ENCODE measurements at places on chromosomes 3 and 15. TPM values are rescaled to one million over a fixed set of nuclear protein-coding genes. Genes with fewer than 3 reads are reported as not detected.

- H3K27me3 ChIP-seq = no peaks in the 10 kb centered on the region
- no peak for DNase-seq
- H3K27ac ChIP-seq = no peak overlapping the region
- H3K36me3 ChIP-seq = peaks cover 4% of the 10 kb centered on the region
- no peak overlapping the region for H3K4me3 ChIP-seq
Measured at GRCh38 chr15:22958487-22959280, 21.5 kb downstream of the CYFIP1 start.

DNA sequence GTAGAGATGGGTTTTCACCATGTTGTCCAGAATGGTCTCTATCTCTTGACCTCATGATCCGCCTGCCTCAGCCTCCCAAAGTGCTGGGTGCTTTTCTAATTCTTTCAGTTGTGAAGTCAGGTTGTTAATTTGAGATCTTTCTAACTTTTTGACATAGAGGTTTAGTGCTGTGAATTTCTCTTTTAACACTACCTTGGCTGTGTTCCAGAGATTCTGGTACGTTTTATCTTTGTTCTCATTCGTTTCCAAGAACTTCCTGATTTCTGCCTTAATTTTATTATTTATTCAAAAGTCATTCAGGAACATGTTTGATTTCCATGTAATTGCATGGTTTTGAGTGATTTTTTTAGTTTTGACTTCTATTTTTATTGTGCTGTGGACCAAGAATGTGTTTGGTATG lies 63.5 kb upstream of the CCDC54 start:
- no peaks in the 10 kb centered on the region for H3K27me3 ChIP-seq
- H3K4me1 ChIP-seq = peaks cover 2% of the 10 kb centered on the region
- H3K4me3 ChIP-seq = no peak overlapping the region
- H3K27ac ChIP-seq = no peak overlapping the region
- no peak for DNase-seq
- H3K36me3 ChIP-seq = no peaks in the 10 kb centered on the region

DNA sequence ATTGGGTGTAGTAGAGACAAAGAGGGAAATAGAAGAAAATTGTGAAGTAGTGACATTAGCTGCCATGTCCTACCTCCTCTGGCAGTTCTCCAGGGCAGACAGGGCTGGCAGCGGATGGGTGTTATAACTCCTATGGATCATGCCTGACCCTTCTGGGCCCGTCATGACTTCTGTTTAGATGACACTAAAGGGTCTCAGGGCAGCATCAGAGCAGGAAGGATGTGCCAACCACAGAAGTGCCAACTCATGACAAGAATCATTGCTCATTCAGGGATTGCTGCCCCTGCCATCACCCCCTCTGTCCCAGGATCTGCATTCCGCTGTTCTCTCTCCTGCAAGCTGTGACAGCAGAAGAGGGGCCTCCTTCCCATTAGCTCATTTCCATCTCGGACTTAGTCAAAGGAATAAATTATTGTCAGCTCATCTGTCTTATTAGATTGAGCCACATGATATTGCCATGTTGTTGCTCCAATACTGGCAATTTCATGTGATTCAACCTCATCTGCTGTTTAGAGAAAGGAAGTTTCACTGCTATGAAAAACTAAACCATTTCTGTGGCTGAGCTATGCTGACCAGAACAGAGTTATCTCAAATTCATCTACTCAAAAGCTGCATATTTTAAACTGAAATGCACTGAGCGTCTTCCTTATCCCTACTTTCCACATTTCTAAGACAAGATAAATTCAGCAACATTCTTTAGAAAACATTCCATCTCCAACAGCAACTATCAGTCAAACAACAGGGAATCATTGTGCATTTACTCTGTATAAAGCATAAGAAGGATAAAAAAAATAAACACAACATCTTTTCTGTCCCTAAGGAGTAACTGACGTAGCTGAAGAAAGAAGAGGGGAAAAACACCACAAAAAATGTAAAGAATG lies 271.6 kb downstream of the FHIT start:
- DNase-seq = no peak
- H3K27me3 ChIP-seq = no peaks in the 10 kb centered on the region
- H3K4me3 ChIP-seq = no peak overlapping the region
- peaks cover 8% of the 10 kb centered on the region for H3K4me1 ChIP-seq
- peak overlapping the region; percentile 2 for H3K27ac ChIP-seq

DNA sequence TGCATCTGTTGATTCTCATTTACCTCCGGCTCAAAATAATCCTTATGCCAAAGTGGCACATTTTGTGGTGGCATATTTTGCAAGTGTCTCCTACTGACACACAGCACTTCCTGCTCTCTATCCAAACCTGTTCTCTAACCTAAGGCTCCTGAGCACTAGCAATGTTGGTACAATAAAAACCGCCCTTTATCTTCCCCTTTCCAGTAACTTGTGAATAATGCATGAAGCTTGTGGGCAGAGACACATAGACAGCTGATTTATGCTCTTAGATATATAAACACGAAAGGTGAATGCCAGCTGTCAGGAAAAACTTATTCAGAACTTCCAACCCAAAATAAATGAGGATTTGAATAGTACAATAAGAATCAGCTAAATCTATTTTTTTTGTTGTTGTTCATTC lies 34.6 kb upstream of the ARPIN start:
- H3K4me1 ChIP-seq = no peaks in the 10 kb centered on the region
- no peaks in the 10 kb centered on the region for H3K27me3 ChIP-seq
- no peaks in the 10 kb centered on the region for H3K36me3 ChIP-seq
- H3K27ac ChIP-seq = peak overlapping the region; percentile 16

DNA sequence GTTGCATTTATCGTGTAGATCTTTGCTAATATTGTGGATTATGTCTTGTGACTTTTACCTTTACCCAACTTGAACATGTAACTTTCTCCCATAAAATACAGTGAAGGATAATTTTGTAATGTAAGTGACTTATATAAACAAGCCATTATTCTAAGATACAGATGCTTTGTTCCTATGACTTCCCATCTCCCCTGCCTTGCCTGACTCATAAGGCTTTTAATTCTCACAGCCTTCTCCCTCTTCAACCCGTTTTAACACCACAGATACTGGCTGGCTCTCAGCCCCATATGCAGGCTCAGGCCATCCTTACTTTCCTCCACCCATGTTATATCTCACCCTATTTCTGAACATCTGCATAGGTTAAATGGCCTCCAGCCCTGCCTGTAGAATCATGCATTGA lies 4.1 kb downstream of the CCNDBP1 start:
- no peak overlapping the region for H3K4me3 ChIP-seq
- H3K4me1 ChIP-seq = peaks cover 4% of the 10 kb centered on the region
- H3K27ac ChIP-seq = no peak overlapping the region
- DNase-seq = no peak
- H3K27me3 ChIP-seq = no peaks in the 10 kb centered on the region
- peaks cover 11% of the 10 kb centered on the region for H3K36me3 ChIP-seq

- H3K36me3 ChIP-seq = peaks cover 4% of the 10 kb centered on the region
- peaks cover 55% of the 10 kb centered on the region for H3K4me1 ChIP-seq
- H3K4me3 ChIP-seq = peak overlapping the region; percentile 67
- peaks cover 3% of the 10 kb centered on the region for H3K27me3 ChIP-seq
Measured at GRCh38 chr3:72150634-72151412, 365.9 kb upstream of the PROK2 start.

The PPM1L gene
- total RNA-seq = 28.7 TPM

The SOX14 gene
- 0.29 TPM for total RNA-seq

- DNase-seq = no peak
- no peaks in the 10 kb centered on the region for H3K36me3 ChIP-seq
- H3K27me3 ChIP-seq = peaks cover 3% of the 10 kb centered on the region
- no peak overlapping the region for H3K27ac ChIP-seq
Measured at GRCh38 chr3:23075496-23075895, 127.6 kb upstream of the UBE2E2 start.

The CERS3 gene
- total RNA-seq = 11.2 TPM

- H3K27me3 ChIP-seq = no peaks in the 10 kb centered on the region
- no peak overlapping the region for H3K27ac ChIP-seq
- H3K4me3 ChIP-seq = no peak overlapping the region
- no peaks in the 10 kb centered on the region for H3K4me1 ChIP-seq
- DNase-seq = no peak
- no peaks in the 10 kb centered on the region for H3K36me3 ChIP-seq
Measured at GRCh38 chr3:121566773-121567172, 976 bp upstream of the ARGFX start.

The PEX11A gene
- 8.8 TPM for total RNA-seq

DNA sequence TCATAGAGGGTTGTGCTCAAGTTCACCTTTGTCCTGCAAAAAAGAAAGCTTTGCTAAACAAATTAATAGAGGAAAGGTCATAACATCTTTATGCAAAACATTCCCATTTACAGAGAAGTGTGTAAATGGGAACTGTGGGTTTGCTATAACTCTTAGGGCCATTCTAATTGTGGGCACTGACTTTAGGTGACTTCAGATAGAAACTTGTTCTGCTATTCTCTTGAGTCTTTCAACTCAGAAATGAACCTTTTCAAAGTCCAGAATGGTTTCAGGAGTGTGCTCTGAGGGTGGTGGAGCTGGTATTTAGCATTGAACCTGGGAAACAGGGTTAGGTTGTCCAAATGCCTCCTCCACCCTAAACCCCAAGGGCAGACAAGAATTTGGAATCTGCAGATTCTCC lies 34.0 kb downstream of the SPTSSB start:
- H3K4me3 ChIP-seq = no peak overlapping the region
- DNase-seq = no peak
- no peaks in the 10 kb centered on the region for H3K27me3 ChIP-seq
- no peaks in the 10 kb centered on the region for H3K36me3 ChIP-seq
- H3K27ac ChIP-seq = no peak overlapping the region

DNA sequence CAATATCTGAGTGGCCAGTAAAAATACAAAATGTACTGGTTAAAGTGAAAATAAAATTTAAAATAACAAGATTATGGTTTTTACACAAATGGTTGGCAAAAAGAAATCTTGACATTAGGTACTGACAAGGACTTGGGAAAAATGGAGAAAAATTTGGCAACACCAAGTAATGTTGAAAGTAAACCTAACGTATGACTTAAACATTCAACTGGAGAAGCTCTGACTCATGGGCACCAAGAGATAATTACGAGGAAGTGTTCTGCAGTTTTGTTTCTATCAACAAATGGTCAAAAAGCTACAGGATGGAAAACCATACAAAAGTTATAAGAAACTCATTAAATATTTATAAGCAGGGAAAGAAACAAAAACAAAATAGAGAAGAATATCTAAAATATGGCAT lies 177.7 kb downstream of the ZNF385D start:
- H3K27me3 ChIP-seq = no peaks in the 10 kb centered on the region
- H3K4me3 ChIP-seq = no peak overlapping the region
- no peaks in the 10 kb centered on the region for H3K4me1 ChIP-seq
- DNase-seq = no peak
- H3K27ac ChIP-seq = no peak overlapping the region

DNA sequence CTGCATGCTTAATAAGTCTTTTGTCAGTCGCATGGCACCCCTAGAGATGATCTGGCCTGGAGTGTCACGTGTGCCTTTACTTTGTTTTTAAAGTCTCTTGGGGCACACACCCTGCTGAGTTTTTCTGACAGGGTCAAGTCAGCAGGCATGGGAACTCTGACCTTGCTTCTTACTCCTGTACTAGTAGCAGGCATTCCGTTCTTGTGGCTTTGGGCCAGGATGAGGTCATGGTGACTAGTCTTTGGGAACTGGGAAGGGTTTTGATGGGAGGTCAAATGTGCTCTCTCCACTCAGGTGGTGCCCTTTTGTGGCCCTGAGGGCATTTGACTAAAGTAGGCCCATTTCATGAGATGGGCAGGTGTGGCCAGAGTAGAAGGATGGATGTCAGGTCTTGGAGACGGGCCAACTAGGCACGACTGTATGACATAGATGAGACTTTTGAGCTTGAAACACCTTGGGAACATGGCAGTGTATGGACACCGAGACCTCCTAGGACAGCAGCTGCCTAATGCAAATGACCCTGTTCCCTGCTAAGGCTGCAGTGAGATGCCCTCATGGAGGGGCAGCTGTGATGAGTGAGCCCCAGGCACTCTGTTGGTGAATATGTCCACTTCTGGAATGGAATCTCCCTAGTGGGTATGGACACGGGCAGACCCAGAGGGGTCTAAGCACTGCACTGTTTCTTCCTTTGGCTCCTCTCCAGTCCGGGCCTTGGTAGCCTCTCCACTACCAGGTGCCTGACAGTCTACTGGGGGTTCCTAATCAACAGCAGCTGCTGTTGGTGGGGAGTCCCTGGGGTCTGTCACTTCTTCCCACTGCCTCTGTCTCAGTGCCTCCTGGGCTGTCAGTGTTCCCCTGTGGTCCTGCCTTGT lies 16.4 kb downstream of the SRPRB start:
- H3K27ac ChIP-seq = no peak overlapping the region
- H3K27me3 ChIP-seq = no peaks in the 10 kb centered on the region
- peaks cover 4% of the 10 kb centered on the region for H3K4me1 ChIP-seq
- H3K4me3 ChIP-seq = no peak overlapping the region
- peaks cover 40% of the 10 kb centered on the region for H3K36me3 ChIP-seq

The SUSD5 gene
- total RNA-seq = 3.3 TPM

The DNAH12 gene
- total RNA-seq = 0.29 TPM

GRCh38 chr15:29677871-29678461 lies 144.3 kb downstream of the TJP1 start:
- H3K4me3 ChIP-seq = peak overlapping the region; percentile 11
- H3K27ac ChIP-seq = peak overlapping the region; percentile 31
- H3K27me3 ChIP-seq = peaks cover 19% of the 10 kb centered on the region
- no peak for DNase-seq
- peaks cover 13% of the 10 kb centered on the region for H3K4me1 ChIP-seq
- H3K36me3 ChIP-seq = no peaks in the 10 kb centered on the region

GRCh38 chr3:134685929-134686802 lies 35.3 kb upstream of the KY start:
- no peaks in the 10 kb centered on the region for H3K4me1 ChIP-seq
- H3K36me3 ChIP-seq = no peaks in the 10 kb centered on the region
- no peak overlapping the region for H3K27ac ChIP-seq
- H3K4me3 ChIP-seq = no peak overlapping the region
- DNase-seq = no peak

DNA sequence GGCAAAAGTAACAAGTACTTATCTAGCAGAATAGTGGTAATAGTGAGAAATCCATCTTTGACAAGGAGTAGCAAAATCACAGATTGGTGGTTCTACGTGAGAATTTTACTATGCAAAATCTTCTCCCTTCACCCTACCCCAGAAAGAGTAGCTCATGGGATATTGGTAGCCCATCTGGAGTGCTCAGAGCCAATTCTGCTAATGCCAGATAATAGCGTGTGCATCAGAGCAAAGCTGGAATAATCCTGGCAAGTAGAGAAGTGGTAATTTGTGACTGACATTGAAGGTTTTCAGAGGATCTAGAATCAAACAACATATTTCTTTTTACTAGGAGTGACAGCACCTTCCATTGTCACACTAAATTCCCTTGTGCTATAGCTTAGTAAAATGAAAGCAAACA lies 192.9 kb downstream of the ZBBX start:
- no peak overlapping the region for H3K27ac ChIP-seq
- H3K36me3 ChIP-seq = no peaks in the 10 kb centered on the region
- DNase-seq = no peak
- no peak overlapping the region for H3K4me3 ChIP-seq
- no peaks in the 10 kb centered on the region for H3K4me1 ChIP-seq
- H3K27me3 ChIP-seq = no peaks in the 10 kb centered on the region

The TRH gene
- total RNA-seq = 5.3 TPM

DNA sequence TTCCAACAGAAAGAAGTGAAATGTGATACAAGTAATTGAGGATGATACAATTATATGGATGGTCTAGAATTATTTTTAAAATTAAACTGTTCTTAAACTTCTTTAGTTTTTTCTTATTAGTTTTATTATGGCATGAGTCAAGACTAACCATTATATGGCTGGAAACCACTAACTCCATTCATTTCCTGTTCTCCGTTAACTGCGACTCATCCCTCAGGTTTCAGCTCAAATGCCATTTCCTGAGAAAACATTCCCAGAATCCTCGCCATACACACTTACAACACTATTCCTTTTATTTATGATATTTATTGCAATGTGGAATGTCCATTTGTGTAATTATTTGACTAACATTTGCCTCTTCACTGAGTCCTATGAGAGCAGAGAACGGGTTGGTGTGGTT lies 394.1 kb downstream of the SOX2 start:
- no peak overlapping the region for H3K4me3 ChIP-seq
- H3K36me3 ChIP-seq = peaks cover 4% of the 10 kb centered on the region
- H3K4me1 ChIP-seq = no peaks in the 10 kb centered on the region
- no peak for DNase-seq
